ENCODE measurements at places on chromosomes 5 and 9.

DNA sequence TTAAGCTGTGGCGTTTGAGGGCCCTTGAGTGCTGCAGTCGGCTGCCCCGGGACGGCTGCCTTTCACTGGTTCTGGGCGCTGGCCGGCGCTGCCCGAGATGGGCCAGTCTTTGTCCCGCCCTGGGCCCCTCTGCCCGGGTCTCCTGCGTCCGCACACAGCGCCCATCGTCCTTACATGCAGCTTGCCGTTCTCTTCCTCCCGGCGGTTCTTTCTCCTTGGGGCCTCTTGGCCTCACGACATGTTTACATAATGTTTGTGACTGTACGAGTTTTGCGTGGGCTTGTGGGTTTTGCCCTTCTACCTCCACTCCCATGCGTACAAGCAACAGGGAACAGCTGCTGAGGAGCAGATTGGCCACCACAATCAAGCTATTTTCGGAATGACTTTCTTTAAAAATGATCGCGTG, 618 bp downstream of the TNPO1 start:
- peak overlapping the region; percentile 79 for H3K4me3 ChIP-seq
- H3K36me3 ChIP-seq = no peaks in the 10 kb centered on the region
- H3K4me1 ChIP-seq = peaks cover 32% of the 10 kb centered on the region
- H3K27ac ChIP-seq = peak overlapping the region; percentile 98

DNA sequence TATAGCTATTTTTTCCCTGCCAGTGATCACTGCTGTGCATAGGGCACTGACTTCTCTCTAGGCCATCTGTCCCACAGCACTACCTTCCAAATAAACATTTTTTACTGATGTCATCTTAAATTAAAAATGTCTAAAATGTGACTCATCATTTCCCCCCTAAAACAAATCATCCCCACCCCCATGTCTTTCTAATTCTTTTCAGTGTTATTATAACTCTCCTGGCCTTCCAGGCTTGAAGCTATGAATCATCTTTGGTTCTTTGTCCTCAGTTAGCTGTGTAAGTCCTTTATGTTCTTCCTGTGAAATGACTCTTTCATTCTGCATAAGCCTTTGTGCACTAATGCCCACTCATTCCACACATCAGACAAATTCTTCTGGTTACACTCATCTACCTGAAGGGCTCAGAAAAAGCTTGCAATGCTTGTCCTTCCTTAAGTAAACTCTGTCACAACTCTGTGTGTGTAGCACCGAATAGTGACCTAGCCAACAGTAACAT, 78.1 kb downstream of the CFAP95 start:
- DNase-seq = no peak
- H3K27ac ChIP-seq = no peak overlapping the region
- no peaks in the 10 kb centered on the region for H3K27me3 ChIP-seq

DNA sequence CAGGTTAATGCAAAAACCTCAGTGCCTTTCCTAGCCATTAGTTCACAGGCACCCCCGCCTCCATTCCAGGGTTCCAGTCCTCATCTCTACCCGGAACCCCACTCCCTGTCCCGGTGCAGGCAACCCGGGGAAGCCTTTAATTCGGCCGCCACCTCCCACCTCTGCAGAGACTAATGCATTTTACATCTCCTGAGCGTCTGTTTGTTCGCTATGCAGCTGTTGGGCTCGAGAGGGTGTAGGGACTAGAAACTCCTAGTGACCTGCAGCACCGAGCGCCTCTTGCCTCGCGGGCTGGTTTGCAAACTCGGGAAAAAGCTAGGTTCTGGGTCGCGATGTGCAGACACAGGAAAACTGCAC, 3.6 kb downstream of the GDNF start:
- peaks cover 85% of the 10 kb centered on the region for H3K27me3 ChIP-seq
- H3K4me1 ChIP-seq = peaks cover 47% of the 10 kb centered on the region
- H3K27ac ChIP-seq = no peak overlapping the region
- H3K4me3 ChIP-seq = peak overlapping the region; percentile 57
- DNase-seq = no peak

DNA sequence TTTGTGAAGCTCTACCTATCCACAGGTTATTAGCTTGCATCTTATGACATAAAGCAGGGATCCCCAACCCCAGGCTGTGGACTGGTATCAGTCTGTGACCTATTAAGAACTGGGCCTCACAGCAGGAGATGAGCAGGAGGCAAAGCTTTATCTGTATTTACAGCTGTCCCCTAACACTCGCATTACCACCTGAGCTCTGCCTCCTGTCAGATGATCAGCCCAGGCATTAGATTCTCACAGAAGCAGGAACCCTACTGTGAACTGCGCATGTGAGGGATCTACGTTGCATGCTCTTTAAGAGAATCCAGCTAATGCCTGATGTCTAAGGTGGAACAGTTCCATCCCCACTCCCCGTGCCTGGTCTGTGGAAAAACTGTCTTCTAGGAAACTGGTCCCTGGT, 19.7 kb downstream of the FBXW11 start:
- no peak for DNase-seq
- H3K36me3 ChIP-seq = peaks cover 4% of the 10 kb centered on the region
- no peak overlapping the region for H3K4me3 ChIP-seq
- H3K27ac ChIP-seq = no peak overlapping the region
- H3K4me1 ChIP-seq = peaks cover 19% of the 10 kb centered on the region

DNA sequence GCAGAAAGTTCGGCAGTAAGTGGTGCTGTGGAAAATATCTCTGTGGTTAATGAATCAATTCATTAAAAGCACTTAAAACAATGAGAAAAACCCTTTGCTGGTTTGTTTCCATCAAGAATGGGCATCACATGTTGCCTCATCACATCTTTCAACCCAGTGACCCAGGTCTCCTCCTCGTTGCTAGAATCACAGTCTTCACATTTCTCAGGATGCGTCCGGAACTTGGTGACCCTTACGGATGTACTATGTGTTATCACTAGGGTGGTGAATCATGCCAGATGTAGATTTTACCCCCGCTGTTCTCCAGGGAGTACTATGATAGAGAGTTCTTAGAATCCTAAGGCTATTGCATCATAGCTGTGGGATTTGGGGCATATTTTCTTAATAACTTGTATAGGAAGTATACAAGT, 217.9 kb upstream of the KLF4 start:
- no peak for DNase-seq
- H3K4me3 ChIP-seq = no peak overlapping the region
- H3K27ac ChIP-seq = no peak overlapping the region
- peaks cover 16% of the 10 kb centered on the region for H3K4me1 ChIP-seq
- no peaks in the 10 kb centered on the region for H3K27me3 ChIP-seq
- no peaks in the 10 kb centered on the region for H3K36me3 ChIP-seq

- no peaks in the 10 kb centered on the region for H3K27me3 ChIP-seq
- no peak overlapping the region for H3K4me3 ChIP-seq
- H3K4me1 ChIP-seq = peaks cover 10% of the 10 kb centered on the region
- no peak for DNase-seq
Observed at GRCh38 chr9:115196919-115197318, 79.0 kb upstream of the TNC start.

- peak overlapping the region; percentile 41 for H3K27ac ChIP-seq
- H3K4me3 ChIP-seq = no peak overlapping the region
- no peak for DNase-seq
- no peaks in the 10 kb centered on the region for H3K27me3 ChIP-seq
Observed at GRCh38 chr5:36630201-36631145, 24.1 kb downstream of the SLC1A3 start.

GRCh38 chr9:79880626-79881025, 308.9 kb downstream of the TLE4 start:
- no peak for DNase-seq
- H3K27ac ChIP-seq = no peak overlapping the region
- H3K27me3 ChIP-seq = no peaks in the 10 kb centered on the region
- H3K4me1 ChIP-seq = no peaks in the 10 kb centered on the region

- no peaks in the 10 kb centered on the region for H3K27me3 ChIP-seq
- H3K27ac ChIP-seq = no peak overlapping the region
Observed at GRCh38 chr5:36786448-36787012, 90.0 kb upstream of the NIPBL start.

- peaks cover 7% of the 10 kb centered on the region for H3K36me3 ChIP-seq
- no peaks in the 10 kb centered on the region for H3K27me3 ChIP-seq
- no peak overlapping the region for H3K4me3 ChIP-seq
- H3K4me1 ChIP-seq = peaks cover 70% of the 10 kb centered on the region
- DNase-seq = no peak
- no peak overlapping the region for H3K27ac ChIP-seq
Observed at GRCh38 chr9:70392189-70392588, 22.3 kb downstream of the KLF9 start.

- no peaks in the 10 kb centered on the region for H3K36me3 ChIP-seq
- no peaks in the 10 kb centered on the region for H3K4me1 ChIP-seq
- DNase-seq = no peak
- no peak overlapping the region for H3K27ac ChIP-seq
- H3K27me3 ChIP-seq = no peaks in the 10 kb centered on the region
- H3K4me3 ChIP-seq = no peak overlapping the region
Observed at GRCh38 chr9:83449166-83449565, 89.0 kb downstream of the FRMD3 start.

- H3K4me1 ChIP-seq = peaks cover 3% of the 10 kb centered on the region
- no peaks in the 10 kb centered on the region for H3K27me3 ChIP-seq
- H3K36me3 ChIP-seq = no peaks in the 10 kb centered on the region
- H3K4me3 ChIP-seq = no peak overlapping the region
Observed at GRCh38 chr5:142403583-142403982, 78.8 kb upstream of the SPRY4 start.

All from suprapubic skin (tissue), 4 donors.